Mesothelial cell of epicardium (in vitro differentiated cells): ENCODE measurements at places on chromosomes 11 and 22.
A peak's percentile ranks its signal among the peaks of the same experiment; 100 is the strongest.

DNA sequence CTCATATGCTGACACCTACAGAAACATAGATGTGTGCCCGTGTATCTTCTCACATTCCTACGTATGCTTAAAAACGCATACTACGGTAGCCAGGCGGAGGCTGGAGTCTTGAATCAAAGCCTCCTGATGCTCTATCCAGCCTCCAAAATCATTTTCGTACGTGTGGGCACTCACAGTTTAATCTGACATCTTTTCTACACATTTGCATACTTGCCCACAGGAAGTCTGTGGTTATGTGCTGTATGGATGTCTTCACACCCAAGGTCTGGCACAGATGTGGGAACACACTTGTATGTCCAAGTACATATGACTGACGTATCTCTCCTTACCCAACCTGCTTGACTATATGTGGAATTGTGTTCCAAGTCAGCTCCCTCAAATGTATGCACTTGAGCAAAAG is 561.8 kb upstream of the CADM1 start:
- no peaks in the 10 kb centered on the region for H3K36me3 ChIP-seq
- no peak overlapping the region for H3K4me3 ChIP-seq
- DNase-seq = no peak
- H3K27me3 ChIP-seq = peaks cover 15% of the 10 kb centered on the region
- H3K27ac ChIP-seq = no peak overlapping the region

GRCh38 chr11:77542296-77542695 is 47.5 kb upstream of the AQP11 start:
- H3K27me3 ChIP-seq = no peaks in the 10 kb centered on the region
- no peak overlapping the region for H3K27ac ChIP-seq
- no peak for DNase-seq
- no peaks in the 10 kb centered on the region for H3K4me1 ChIP-seq

DNA sequence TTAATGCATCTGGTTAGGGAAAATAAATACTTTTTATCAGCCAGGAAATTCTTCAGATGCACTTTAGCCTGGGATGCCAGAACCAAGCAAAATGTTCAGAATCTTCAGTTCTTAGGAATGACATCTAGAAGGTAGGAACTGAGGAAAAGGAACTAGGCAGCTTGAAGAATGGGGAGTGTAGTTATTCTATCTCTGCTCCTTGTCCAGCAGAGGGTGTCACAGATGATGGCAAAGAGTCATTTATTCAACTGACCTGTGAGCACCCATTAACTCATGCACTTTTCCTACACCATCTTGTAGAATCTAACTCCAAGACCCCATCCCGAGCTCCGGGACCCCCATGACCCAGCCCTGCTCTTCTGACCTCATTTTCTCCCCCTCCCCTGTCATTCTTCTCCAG is 122.1 kb upstream of the ISX start:
- no peaks in the 10 kb centered on the region for H3K27me3 ChIP-seq
- H3K27ac ChIP-seq = no peak overlapping the region
- H3K4me1 ChIP-seq = no peaks in the 10 kb centered on the region

GRCh38 chr22:49704345-49705215 is 123.1 kb downstream of the BRD1 start:
- peaks cover 20% of the 10 kb centered on the region for H3K27me3 ChIP-seq
- peaks cover 20% of the 10 kb centered on the region for H3K4me1 ChIP-seq
- H3K36me3 ChIP-seq = no peaks in the 10 kb centered on the region
- DNase-seq = peak; percentile 61

GRCh38 chr11:119907122-119907851 is 178.3 kb upstream of the NECTIN1 start:
- no peaks in the 10 kb centered on the region for H3K27me3 ChIP-seq
- peaks cover 40% of the 10 kb centered on the region for H3K4me1 ChIP-seq
- H3K36me3 ChIP-seq = no peaks in the 10 kb centered on the region
- H3K27ac ChIP-seq = peak overlapping the region; percentile 11
- no peak for DNase-seq

DNA sequence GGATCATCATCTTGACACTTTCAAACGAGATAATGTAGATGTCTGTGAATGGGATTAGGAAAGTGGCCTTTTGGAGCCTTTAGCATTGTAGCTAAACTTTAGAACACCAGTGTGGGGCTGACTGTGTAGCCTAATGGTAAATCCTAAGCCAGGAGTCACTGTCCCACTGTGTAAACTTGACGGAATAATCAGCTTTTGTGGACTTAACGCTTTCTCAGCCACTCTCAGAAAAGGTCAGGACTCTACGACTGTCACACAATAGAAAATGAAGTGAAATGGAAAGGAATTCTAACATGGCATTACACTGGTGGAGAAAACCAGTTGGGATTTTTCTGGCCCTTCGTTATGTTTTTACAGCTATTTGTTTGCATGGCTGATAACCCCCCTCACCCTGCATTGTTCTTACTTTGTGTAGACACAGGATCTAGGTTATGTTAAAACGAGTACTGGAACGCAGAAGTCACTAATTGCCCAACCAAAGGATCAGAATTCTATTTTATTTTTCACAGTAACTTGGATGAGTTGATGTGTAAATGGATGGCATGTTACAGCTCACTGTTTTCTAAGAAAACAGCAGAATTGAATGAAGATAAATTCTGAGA is 22.0 kb upstream of the GRAMD1B start:
- H3K36me3 ChIP-seq = no peaks in the 10 kb centered on the region
- DNase-seq = no peak
- no peak overlapping the region for H3K4me3 ChIP-seq
- H3K27me3 ChIP-seq = peaks cover 14% of the 10 kb centered on the region
- no peak overlapping the region for H3K27ac ChIP-seq

DNA sequence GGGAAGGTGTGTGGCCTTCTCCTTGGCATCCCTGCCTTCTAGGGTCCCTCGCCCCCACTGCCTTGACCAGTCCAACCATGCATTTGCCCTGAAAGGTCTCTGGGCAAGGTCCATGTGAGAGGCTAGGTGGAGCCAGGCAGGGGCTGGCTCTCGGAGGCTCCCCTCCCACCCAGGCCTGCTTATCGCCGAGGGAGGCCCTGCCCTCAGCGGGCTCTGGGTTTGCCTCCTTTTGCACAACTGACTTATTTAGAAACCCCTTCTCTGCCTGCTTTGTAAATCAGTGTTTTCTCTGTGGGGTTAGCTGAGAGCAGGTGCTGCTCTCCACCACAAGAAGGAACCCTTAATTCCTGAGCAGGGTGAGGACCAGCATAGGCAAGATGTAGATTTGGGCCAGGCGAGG is 47.7 kb downstream of the CD82 start:
- no peak overlapping the region for H3K4me3 ChIP-seq
- peaks cover 5% of the 10 kb centered on the region for H3K27me3 ChIP-seq
- H3K27ac ChIP-seq = no peak overlapping the region
- H3K4me1 ChIP-seq = peaks cover 6% of the 10 kb centered on the region
- DNase-seq = no peak
- H3K36me3 ChIP-seq = no peaks in the 10 kb centered on the region

DNA sequence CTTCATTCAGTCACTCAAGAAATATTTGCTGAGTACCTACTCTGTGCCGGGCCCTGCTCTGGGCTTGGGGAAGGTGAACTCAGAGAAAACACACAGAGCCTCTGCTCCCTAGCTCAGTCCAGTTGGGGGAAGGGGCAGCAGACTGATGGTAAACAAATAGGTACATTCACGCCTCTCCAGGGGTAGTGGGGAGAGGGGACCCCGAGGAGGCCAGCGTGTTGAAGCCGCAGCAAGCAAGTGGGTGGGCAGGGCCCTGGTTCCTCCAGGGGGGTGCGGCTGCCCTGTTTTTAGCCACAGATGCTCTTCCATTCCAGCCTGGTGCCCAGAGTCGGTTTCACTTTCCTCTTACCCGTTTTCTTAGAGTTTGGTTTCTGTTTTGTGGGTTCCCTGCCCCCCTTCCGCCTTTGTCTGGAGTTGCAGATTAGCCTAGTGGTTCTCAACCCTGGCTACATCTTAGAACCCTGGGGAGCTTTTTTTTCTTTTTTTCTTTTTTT is 8.7 kb downstream of the DRAP1 start:
- H3K27me3 ChIP-seq = no peaks in the 10 kb centered on the region
- peaks cover 4% of the 10 kb centered on the region for H3K36me3 ChIP-seq
- DNase-seq = no peak
- H3K27ac ChIP-seq = no peak overlapping the region
- no peaks in the 10 kb centered on the region for H3K4me1 ChIP-seq

- H3K27ac ChIP-seq = peak overlapping the region; percentile 74
- no peak overlapping the region for H3K4me3 ChIP-seq
- H3K27me3 ChIP-seq = no peaks in the 10 kb centered on the region
- H3K36me3 ChIP-seq = peaks cover 13% of the 10 kb centered on the region
- DNase-seq = no peak
- peaks cover 49% of the 10 kb centered on the region for H3K4me1 ChIP-seq
Observed at GRCh38 chr11:12386745-12387144, 9.4 kb downstream of the PARVA start.

DNA sequence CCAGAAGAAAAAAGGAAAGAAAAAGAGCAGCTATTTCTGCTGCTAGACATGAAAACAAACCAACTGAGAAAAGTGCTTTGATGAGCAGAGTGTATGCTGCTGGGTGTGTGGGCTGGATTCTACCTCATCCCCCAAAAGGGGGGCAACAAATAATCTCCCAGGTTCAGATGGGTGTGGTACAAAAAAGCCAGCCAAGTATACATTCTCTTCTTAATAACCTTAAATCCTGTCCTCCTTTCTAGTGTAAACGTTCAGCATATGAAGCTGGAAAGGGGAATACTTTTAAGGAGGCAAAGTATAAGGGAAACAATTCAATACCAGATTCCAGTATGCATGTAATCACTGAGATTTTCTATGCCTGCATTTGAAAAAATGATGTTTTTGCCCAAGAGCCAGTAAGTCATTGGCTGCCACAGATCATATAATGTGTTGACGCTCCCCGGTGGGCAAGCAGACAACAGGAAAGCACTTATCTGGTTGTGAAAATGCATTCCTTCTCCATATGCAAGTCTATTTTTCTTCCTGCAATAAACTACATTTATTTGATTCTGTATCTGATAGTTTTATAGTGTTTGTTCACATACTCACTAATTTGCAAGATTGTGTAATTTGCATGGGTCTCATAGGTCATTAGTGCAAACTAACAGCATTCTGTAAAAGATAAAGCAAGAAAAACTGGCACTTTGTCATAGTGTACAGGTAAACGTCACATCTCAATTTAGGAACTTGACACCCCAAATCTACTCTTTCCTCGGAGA is 201.1 kb downstream of the CADM1 start:
- no peak for DNase-seq
- no peaks in the 10 kb centered on the region for H3K36me3 ChIP-seq

DNA sequence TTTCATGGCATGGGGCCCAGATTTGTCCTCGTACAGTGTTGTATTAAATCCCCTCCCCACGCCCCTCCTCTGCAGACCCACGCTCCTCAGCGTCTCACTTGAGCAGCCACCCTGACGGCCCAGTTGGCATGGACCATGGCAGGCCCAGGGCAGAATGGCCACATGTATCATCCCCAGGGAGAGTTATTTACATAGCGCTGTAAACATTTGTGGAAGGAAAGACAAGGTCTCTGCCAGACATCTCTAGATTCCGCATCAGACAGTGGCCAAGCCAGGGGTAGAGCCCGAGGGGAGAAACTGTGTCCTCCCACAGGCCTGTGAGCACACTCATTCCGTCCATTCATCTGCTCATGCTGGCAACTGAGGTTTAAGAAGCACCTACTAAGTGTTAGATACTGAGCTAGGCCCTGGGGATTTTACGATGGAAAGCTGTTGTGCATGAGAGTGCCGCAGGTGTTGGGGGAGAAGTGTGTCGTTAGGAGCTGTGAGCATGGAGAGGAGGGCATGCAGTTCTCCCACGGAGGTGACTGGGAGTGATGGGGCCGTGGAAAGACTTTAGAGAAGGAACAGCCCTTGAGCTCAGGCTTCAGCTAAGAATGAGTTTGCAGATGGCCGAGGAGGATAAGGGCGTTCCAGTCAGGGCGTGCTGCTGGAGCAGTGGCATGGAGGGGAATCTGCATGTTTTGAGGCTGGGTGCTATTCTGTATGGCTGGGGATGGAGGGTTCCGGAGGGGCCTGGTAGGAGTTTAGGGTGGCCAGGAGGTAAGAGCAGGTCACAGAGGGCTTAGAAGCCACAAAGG is 94.9 kb downstream of the GRIK4 start:
- H3K36me3 ChIP-seq = no peaks in the 10 kb centered on the region
- no peak overlapping the region for H3K27ac ChIP-seq
- no peak for DNase-seq
- H3K4me3 ChIP-seq = no peak overlapping the region
- H3K27me3 ChIP-seq = peaks cover 44% of the 10 kb centered on the region

GRCh38 chr11:67271205-67271540 is 4.9 kb downstream of the GRK2 start:
- no peaks in the 10 kb centered on the region for H3K36me3 ChIP-seq
- DNase-seq = no peak
- no peak overlapping the region for H3K4me3 ChIP-seq
- peak overlapping the region; percentile 73 for H3K27ac ChIP-seq

DNA sequence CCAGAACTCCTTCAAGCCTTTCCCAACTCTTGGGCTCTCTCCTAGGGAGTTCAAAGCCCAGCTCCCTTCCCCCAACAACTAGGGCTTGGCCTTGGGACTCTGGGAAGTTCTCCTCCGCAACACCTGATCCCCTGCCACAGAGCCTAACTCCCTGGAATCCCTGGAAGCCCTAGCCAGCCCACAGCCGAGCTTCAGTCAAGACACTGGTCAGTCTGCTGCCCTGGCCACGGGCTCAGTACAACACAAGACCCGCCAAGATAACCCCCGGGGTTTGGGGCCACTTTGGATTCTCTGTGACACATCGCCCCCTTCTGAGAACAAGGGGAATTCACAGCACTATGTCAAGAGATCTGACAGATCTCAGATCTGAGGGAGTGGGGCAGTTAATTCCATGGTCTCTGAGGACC is 58.3 kb downstream of the SLC22A12 start:
- H3K4me3 ChIP-seq = no peak overlapping the region
- DNase-seq = no peak
- peaks cover 14% of the 10 kb centered on the region for H3K4me1 ChIP-seq
- peaks cover 49% of the 10 kb centered on the region for H3K27me3 ChIP-seq
- H3K36me3 ChIP-seq = no peaks in the 10 kb centered on the region
- H3K27ac ChIP-seq = no peak overlapping the region
